ENCODE measurements at places on chromosomes 16 and 17. TPM values are rescaled to one million over a fixed set of nuclear protein-coding genes. Genes with fewer than 3 reads are reported as not detected.

GRCh38 chr17:292016-292415, 60.6 kb downstream of the RPH3AL start:
- DNase-seq = peak; percentile 20
- H3K27ac ChIP-seq = no peak overlapping the region
- no peaks in the 10 kb centered on the region for H3K4me1 ChIP-seq
- no peaks in the 10 kb centered on the region for H3K36me3 ChIP-seq
- no peaks in the 10 kb centered on the region for H3K27me3 ChIP-seq

CCDC200 gene
- total RNA-seq = not detected

DNA sequence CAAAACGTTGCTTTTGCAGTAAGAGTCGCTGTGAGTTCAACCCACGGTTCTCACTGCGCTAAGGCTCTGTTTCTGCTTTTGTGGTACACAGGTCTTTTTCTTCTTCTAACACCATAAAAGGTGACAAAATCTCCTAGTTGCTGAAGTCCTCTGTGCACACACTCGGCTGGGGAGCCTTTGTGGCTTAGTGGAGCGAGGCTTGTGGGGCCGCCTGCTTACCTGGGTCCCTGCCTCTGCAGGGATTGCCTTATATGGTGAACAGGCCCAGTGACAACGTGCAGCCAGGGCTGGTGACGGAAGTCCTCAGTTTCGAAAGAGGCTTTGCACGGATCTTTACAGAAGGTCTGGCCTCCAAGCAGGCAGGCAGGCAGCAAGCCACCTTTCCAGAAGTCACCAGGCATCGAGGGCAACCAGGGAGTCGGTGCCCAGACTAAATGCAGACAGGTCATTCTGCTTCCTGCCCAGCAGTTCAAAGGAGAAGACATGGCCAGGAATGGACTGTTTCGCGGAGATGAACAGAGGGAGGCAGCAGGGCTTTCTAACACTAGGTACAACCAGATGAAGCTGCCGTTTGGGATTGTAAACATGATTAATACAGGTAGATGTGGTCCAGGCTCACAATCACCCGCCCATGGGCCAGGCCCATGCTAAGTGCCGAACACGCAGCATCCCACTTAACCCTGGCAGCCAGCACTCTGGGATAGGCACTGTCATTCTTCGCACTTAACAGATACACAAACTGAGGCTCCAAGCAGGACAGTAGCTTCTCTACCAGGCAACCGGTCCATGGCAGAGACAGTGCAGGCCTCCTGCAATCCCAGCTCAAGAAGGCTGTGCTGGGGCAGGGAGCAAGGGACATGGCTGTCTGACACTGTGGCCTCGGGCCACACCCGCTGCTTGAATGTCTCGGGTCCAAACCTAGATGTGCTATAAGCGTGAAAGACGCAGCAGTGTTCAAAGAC, 10.7 kb upstream of the MEAK7 start:
- no peaks in the 10 kb centered on the region for H3K4me1 ChIP-seq
- H3K4me3 ChIP-seq = no peak overlapping the region
- no peaks in the 10 kb centered on the region for H3K36me3 ChIP-seq
- H3K27ac ChIP-seq = peak overlapping the region; percentile 22

DNA sequence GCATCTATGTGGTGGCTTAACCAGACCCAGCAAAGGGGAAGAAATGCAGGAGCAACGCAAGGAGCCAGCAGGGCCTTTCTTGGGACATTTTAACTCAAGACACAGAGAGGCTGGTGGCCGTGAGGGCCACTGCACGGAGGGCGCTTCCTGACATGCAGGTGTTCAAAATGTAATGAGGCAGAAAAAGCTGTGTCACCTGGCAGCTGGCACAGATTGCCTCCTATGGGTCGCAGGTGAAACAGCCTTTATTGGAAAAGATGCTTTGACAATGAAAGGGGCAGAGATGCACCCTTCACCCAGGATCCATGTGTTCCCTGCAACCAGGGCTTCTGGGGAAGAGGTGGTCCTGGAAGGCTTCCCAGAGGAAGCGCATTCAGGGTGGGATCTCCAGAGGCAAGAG, 219.3 kb downstream of the XYLT1 start:
- no peaks in the 10 kb centered on the region for H3K27me3 ChIP-seq
- H3K4me3 ChIP-seq = no peak overlapping the region
- no peak overlapping the region for H3K27ac ChIP-seq
- H3K4me1 ChIP-seq = no peaks in the 10 kb centered on the region

- no peak for DNase-seq
- H3K36me3 ChIP-seq = no peaks in the 10 kb centered on the region
- H3K27me3 ChIP-seq = no peaks in the 10 kb centered on the region
- H3K4me3 ChIP-seq = no peak overlapping the region
- H3K4me1 ChIP-seq = peaks cover 15% of the 10 kb centered on the region
Measured at GRCh38 chr17:75683583-75683982, 16.4 kb downstream of the SAP30BP start.

WDR45B gene
- 74.2 TPM for total RNA-seq

XPO6 gene
- 67.4 TPM for total RNA-seq

- H3K4me1 ChIP-seq = peaks cover 8% of the 10 kb centered on the region
- peak; percentile 87 for DNase-seq
- H3K27ac ChIP-seq = peak overlapping the region; percentile 92
Measured at GRCh38 chr17:59845595-59846393, 46.9 kb downstream of the TUBD1 start.

GRCh38 chr16:58421059-58421458, 28.8 kb downstream of the GINS3 start:
- no peaks in the 10 kb centered on the region for H3K36me3 ChIP-seq
- DNase-seq = no peak
- no peaks in the 10 kb centered on the region for H3K27me3 ChIP-seq
- no peak overlapping the region for H3K27ac ChIP-seq
- H3K4me1 ChIP-seq = no peaks in the 10 kb centered on the region
- no peak overlapping the region for H3K4me3 ChIP-seq

- H3K4me3 ChIP-seq = no peak overlapping the region
- DNase-seq = no peak
- no peaks in the 10 kb centered on the region for H3K27me3 ChIP-seq
Measured at GRCh38 chr17:44164476-44164875, 6.0 kb upstream of the ASB16 start.

DNA sequence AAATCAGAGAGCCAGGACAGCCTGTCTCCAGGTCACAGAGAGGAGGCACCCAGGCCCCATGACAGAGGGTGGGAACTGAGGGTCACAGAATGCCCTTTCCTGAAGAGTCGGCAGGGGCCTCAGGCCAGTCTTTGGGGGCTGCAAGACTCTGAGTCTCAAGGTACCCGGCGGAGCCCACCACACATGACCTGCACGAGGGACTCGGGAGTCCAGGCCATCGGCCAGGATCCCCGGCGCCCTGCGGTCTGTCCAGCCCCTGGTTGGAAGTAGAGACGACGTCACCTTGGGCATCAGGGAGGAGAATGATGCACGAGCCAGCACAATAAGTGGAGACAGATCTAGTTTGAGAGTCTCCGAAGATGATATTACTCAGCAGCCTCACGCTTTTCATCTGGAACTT, 234.7 kb upstream of the SDK2 start:
- H3K4me3 ChIP-seq = no peak overlapping the region
- DNase-seq = no peak

C16orf92 gene
- total RNA-seq = not detected

ABHD15 gene
- 7.9 TPM for total RNA-seq

- no peak for DNase-seq
- H3K4me1 ChIP-seq = no peaks in the 10 kb centered on the region
- no peaks in the 10 kb centered on the region for H3K27me3 ChIP-seq
- no peak overlapping the region for H3K4me3 ChIP-seq
Measured at GRCh38 chr16:88411951-88412576, 29.3 kb downstream of the ZNF469 start.

DNA sequence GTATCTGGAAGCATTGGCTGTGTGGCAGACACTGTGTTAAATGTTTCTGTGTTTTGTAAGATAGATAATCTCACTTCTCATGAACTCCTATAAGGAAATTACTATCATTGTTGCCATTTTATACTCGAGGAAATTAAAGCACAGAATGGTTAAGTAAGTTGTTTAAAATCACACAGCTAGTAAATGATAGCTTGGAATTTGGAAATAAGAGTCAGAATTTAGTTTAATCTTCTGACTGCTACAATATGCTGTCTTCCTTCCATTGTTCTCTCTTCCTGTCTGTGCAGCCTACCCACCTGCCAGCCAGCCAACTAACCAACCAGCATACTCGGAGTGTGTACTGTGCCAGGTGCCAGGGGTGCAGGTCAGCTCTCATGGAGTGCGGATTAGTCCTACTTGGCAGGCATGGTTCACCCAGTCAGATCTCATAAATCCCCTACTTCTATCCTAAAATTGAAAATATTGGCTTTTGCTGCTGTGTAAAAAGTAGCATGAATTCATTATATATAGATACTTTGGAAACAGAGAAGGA, 79.9 kb upstream of the LGALS9 start:
- H3K4me1 ChIP-seq = peaks cover 6% of the 10 kb centered on the region
- no peak for DNase-seq
- H3K27me3 ChIP-seq = no peaks in the 10 kb centered on the region
- H3K4me3 ChIP-seq = no peak overlapping the region
- H3K27ac ChIP-seq = no peak overlapping the region
- H3K36me3 ChIP-seq = no peaks in the 10 kb centered on the region

DNA sequence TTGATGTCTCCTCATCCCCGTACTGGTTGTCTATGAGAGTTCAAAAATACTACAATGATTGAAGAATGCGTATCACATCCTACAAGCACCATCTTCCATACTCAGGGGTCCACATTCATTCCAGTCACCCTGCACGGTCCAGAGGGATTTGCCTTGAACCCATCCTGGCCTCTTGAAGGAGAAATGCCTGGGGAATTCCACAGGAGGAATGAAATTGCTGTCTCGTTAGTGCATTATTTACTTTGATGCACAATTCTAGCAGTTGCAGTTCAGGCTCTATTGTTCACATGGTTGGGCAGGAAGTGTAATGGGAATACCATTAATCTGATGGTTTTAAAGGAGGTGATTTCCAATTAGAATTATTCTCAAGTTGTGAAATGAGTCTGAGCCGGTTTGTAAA, 369.1 kb upstream of the XYLT1 start:
- no peak overlapping the region for H3K4me3 ChIP-seq
- H3K27me3 ChIP-seq = peaks cover 5% of the 10 kb centered on the region
- no peak for DNase-seq
- H3K36me3 ChIP-seq = no peaks in the 10 kb centered on the region
- no peaks in the 10 kb centered on the region for H3K4me1 ChIP-seq

ARHGDIG gene
- 0.80 TPM for total RNA-seq

GRCh38 chr17:32840241-32840640, 36.7 kb downstream of the MYO1D start:
- H3K36me3 ChIP-seq = no peaks in the 10 kb centered on the region
- H3K4me1 ChIP-seq = no peaks in the 10 kb centered on the region
- H3K4me3 ChIP-seq = no peak overlapping the region
- no peak overlapping the region for H3K27ac ChIP-seq
- DNase-seq = no peak

RPRML gene
- total RNA-seq = 0.66 TPM

GRCh38 chr16:66881560-66881959, 1.2 kb downstream of the PDP2 start:
- no peak overlapping the region for H3K27ac ChIP-seq
- H3K4me1 ChIP-seq = peaks cover 4% of the 10 kb centered on the region
- H3K36me3 ChIP-seq = no peaks in the 10 kb centered on the region
- H3K4me3 ChIP-seq = peak overlapping the region; percentile 84
- DNase-seq = no peak

SPIRE2 gene
- total RNA-seq = 11.1 TPM

- H3K4me3 ChIP-seq = no peak overlapping the region
- no peak for DNase-seq
- H3K4me1 ChIP-seq = no peaks in the 10 kb centered on the region
- no peak overlapping the region for H3K27ac ChIP-seq
Measured at GRCh38 chr16:57765160-57765728, 29.7 kb downstream of the KATNB1 start.

GRCh38 chr16:56423584-56424403, 1.6 kb downstream of the AMFR start:
- no peaks in the 10 kb centered on the region for H3K4me1 ChIP-seq
- peak overlapping the region; percentile 99 for H3K4me3 ChIP-seq
- no peaks in the 10 kb centered on the region for H3K27me3 ChIP-seq

DNA sequence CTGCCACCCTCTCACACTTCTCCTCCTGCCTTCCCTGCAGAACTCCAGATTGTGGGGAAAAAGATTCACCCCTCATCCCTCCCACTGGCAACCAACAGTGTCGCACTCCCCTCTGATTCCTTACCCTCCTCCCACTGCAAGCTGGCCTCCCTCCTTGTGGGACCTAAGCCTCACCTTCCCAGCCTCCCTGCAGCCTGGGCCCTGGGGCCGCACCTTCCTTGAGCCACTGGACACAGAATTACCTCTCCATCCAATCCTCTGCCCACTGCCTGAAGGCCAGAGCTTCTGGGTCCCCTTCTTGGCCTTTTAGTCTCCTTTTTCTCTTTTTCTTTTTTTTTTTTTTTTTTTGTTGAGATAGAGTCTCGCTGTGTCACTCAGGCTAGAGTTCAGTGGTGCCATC, 33.9 kb downstream of the NGFR start:
- H3K4me3 ChIP-seq = no peak overlapping the region
- DNase-seq = peak; percentile 22
- H3K27me3 ChIP-seq = no peaks in the 10 kb centered on the region
- H3K4me1 ChIP-seq = no peaks in the 10 kb centered on the region
- H3K36me3 ChIP-seq = no peaks in the 10 kb centered on the region

- H3K36me3 ChIP-seq = peaks cover 6% of the 10 kb centered on the region
- no peaks in the 10 kb centered on the region for H3K27me3 ChIP-seq
- H3K4me3 ChIP-seq = no peak overlapping the region
- H3K27ac ChIP-seq = no peak overlapping the region
Measured at GRCh38 chr17:81688616-81689015, 4.8 kb downstream of the HGS start.

DNAI2 gene
- total RNA-seq = not detected

GRCh38 chr16:84223456-84223855, 16.4 kb downstream of the KCNG4 start:
- no peaks in the 10 kb centered on the region for H3K36me3 ChIP-seq
- no peak overlapping the region for H3K4me3 ChIP-seq
- no peaks in the 10 kb centered on the region for H3K27me3 ChIP-seq
- DNase-seq = no peak

- H3K36me3 ChIP-seq = no peaks in the 10 kb centered on the region
- peaks cover 3% of the 10 kb centered on the region for H3K4me1 ChIP-seq
- no peaks in the 10 kb centered on the region for H3K27me3 ChIP-seq
- no peak overlapping the region for H3K4me3 ChIP-seq
- H3K27ac ChIP-seq = no peak overlapping the region
- no peak for DNase-seq
Measured at GRCh38 chr17:38554430-38555350, 51.1 kb downstream of the SRCIN1 start.

CD79B gene
- total RNA-seq = 7.9 TPM

DNA sequence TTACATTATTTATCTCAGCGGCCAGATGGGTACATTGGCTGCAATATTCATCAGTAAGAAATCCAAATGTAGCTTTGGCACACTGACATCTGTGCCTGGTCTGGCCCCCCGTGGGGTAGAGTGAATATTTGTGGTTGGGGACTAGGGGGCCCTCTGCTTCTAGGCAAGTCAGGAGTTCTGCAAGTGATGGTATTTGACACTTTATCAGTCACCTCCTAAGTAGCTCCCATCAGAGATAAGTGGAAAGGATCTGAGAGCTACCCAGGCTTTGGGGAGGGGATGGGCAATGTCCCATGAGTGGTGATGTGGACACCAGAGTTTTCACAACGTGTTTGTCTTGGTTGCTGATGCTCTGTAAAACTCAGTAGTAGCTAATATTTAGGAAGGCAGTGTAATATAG, 609.9 kb upstream of the RBFOX1 start:
- H3K36me3 ChIP-seq = no peaks in the 10 kb centered on the region
- H3K4me3 ChIP-seq = no peak overlapping the region
- no peaks in the 10 kb centered on the region for H3K4me1 ChIP-seq
- no peaks in the 10 kb centered on the region for H3K27me3 ChIP-seq

GRCh38 chr17:20203761-20204263, 194.7 kb downstream of the SPECC1 start:
- H3K4me1 ChIP-seq = no peaks in the 10 kb centered on the region
- no peaks in the 10 kb centered on the region for H3K36me3 ChIP-seq
- no peak for DNase-seq
- H3K4me3 ChIP-seq = no peak overlapping the region
- no peaks in the 10 kb centered on the region for H3K27me3 ChIP-seq

TSPAN10 gene
- total RNA-seq = 0.80 TPM

MT1E gene
- 284 TPM for total RNA-seq

Data from breast epithelium (tissue), 4 donors.